Activated T-cell treated with anti-CD3 and anti-CD28 coated beads for 48 hours (primary cell): ENCODE measurements at places on chromosomes 5 and 9.
A peak's percentile ranks its signal among the peaks of the same experiment; 100 is the strongest.

- DNase-seq, result no peak
Measured at GRCh38 chr5:122183098-122183787, 53.9 kb downstream of the ZNF474 start.

DNA sequence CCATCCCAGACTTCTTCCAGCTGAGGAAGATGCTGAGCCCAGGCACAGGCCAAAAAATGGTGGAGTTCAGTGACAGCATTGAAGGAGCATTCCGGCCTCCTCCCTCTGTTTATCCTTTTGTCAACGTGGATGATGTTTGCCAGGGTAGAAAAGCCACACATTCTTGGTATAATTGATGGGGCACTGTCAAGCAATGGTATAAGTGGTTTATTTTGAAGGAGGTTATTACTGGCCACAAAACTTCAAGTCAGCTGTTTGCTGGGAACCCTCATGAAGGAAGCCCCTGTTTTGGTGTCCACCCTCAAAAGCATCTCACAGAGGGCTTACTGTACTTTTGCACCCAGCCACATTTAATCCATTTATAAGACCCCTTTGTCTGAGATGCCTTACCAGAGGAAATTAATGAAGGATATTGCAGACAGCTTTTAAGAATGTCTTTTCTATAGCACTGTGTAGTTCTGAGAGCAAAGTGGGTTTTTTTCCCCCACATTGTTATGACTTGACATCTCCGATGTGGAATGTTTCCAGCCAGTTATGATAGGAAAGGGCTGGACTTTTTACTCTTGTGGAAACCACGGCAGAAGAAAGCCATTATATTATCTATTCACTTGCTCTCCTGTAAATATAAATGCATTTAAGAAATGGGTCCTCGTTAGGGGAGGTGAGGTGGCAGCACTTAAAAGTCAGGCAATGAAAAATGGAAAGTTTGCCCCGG is 95.5 kb upstream of the SPATA31D4 start:
- no peak for DNase-seq

DNA sequence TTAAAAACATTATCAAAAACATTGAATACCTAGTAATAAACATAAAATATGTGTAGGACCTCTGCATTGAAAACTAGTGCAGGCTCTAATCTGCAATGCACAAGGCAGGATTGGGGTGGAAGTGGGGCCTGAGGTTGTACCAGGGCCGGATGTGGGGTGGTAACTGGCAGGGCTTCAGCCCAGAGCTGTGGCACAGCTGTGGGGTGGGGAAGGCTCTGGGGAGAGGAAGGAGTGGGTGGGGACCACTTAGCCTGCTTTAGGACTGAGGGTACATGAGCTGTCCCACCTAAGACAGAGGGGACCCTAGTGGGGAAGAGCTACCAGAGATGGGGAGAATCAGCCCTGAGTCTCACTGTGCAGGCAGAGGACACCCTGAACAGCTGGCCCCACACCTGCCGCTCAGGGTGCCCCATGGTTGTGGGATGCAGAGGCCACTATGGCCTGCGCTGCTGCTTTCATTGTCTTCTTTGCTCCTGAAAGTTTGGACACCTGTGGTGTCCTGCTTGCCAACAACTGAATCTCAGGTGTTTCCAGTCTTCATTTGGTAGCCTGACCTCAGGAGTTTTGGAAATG is 311.4 kb downstream of the TLE4 start:
- DNase-seq, result peak; percentile 11

- DNase-seq, result no peak
Measured at GRCh38 chr5:149485655-149486615, 65.3 kb downstream of the CSNK1A1 start.

GRCh38 chr9:94173632-94174031 is 85.5 kb upstream of the ZNF169 start:
- peak; percentile 31 for DNase-seq

GRCh38 chr9:87896891-87897290 is 14.2 kb downstream of the SPATA31E1 start:
- no peak for DNase-seq

- DNase-seq, result no peak
Measured at GRCh38 chr5:57891443-57891842, 408.8 kb upstream of the ACTBL2 start.
